ENCODE measurements at places on chromosomes 7 and 10.

- DNase-seq = no peak
Observed at GRCh38 chr7:150399421-150400007, 20.4 kb downstream of the ZNF775 start.

DNA sequence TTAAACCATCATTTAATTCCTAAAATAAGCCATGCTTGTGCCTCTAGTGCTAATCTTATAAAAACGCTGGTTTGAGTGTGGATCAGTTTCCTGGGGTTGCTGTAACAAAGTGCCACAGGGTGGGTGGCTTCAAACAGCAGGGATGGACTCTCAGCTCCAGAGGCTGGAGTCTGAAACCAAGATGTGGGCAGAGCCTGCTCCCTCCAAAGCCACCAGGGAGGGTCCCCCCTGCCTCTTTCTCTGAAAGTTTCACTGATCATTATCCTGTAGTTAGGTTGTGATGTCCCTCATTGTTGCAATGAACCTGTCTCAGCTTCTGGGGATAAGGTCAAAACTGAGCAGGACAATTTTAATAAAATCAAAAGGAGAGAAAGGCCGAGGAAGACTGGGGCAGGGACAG lies 251.9 kb upstream of the TCERG1L start:
- DNase-seq = no peak

- DNase-seq = no peak
Observed at GRCh38 chr7:101518336-101518735, 110.8 kb downstream of the MYL10 start.

- DNase-seq = no peak
Observed at GRCh38 chr10:92849234-92849525, 860 bp downstream of the EXOC6 start.

DNA sequence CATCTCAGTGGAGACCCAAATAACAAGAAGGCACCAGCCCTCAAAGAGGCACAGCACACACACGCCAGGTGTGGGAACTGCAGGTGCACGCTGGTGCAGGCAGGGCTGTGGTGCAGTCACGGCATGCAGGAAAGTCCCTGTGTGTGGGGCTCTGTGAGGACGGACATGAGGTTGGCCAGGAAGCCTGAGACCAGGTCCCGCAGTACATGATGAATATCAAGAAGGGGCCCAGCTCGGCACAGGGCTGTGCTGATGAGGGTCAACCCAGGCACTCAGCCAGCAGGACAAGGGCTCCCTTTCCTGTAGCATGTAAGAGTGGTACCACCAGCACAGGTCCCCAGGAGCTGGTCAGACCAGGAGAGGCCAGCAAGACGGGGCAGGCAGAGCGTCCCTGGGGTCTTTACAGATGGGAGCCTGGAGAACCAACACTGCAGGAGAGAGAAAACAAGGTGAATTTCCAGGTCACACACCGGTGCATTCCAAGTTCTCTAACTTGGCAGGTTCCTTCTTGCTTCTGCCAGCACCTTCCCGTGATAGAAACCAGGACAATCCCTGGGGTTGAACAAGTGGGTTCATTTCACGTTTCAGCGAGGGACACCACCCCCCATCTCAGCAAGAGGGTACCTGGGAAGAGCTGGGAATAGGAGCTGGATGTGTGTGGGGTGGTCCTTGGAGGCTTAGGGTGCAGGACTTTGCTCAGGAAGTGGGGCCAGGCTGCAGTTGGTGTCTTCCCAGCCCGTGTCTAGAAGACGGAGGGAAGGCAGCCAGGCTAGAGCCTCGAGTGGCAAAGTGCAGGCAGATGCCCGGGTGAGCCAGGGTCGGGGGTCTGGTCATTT lies 244.8 kb upstream of the TCERG1L start:
- no peak for DNase-seq
